ENCODE measurements at places on chromosomes 5 and 9. TPM values are rescaled to one million over a fixed set of nuclear protein-coding genes. Genes with fewer than 3 reads are reported as not detected.

TOMM5 gene
- 125 TPM for polyA plus RNA-seq

BAAT gene
- 0.13 TPM for polyA plus RNA-seq

PIP5K1B gene
- 8.5 TPM for polyA plus RNA-seq

PCDHB15 gene
- polyA plus RNA-seq, result 17.0 TPM

PBX3 gene
- polyA plus RNA-seq, result 26.9 TPM

- no peak for DNase-seq
These were observed 36.4 kb downstream of the LARP1 start for GRCh38 chr5:154791535-154791934.

DNA sequence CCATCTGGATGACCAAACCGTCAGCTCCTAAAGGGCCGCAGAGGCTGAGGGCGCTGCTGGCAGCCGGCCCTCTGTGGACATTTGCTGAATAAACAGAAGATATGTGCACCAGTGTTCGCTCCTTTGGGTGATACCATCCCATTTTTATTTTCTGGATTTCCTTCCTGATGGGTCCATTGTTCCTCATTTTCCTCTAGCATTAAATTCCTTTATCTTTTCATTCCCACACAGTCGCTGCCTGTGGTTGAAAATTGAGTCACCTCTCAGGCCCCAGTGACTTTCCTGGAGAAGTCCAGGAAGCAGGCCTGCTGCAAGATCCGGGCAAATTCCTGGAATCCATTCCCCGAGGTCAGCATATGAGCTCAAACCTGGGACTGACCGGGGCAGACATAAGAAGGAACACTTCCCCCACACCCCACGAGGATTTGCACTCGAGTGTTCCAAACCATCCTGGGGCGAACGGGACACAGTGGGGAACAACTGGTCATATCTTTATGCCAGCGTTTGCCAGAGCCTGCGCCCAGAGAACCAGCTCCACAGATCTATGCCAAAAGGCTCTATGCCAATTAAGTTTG, 86.7 kb upstream of the PCA3 start:
- no peak for DNase-seq

DNA sequence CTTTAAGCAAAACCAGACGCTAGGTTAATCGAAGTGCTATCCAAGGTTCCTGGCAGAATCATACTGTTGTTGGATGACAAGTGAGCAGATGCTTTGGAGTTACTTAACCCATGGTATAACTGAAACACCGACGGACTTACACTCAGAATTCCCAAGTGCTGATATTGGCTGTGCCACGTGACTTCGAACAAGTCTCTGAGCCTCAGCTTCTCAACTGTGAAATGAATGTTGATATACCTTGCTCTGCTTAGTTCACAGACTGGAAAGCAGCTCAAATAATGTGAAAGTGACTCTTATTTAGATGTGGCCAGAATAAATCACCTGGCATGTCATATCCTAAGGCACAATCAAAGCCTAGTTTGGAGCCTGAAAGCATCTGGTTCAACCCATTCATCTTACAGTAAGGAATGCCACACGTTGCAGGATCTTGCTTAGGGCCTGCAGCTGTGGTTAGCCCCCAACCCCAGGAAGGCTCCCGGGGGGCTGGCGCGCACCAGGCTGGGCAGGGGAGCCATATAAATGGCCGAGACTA, 759 bp downstream of the GEMIN5 start:
- no peak for DNase-seq

- no peak for DNase-seq
These were observed 13.2 kb upstream of the AQP7 start for GRCh38 chr9:33415501-33416038.

- DNase-seq, result no peak
These were observed 58.5 kb downstream of the ALDH1A1 start for GRCh38 chr9:72894342-72894741.

DNA sequence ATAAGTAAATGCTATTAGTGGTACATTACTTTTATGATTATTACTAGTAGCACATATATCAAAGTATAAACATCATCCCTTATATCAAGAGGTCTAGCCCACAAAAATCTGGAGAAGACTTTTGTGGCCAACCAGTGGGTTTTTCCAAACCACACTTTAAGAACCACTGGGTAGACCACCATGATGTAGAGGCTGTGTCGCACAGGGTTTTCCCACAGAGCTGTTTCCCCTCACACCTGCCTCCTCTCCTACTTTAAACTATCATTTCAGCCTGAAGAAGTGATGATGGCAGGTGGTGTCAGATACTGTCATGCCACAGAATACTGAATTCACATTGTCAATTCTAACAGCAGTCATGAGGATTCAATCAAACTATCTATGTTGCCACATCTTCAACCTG, 109.2 kb downstream of the FBXW11 start:
- DNase-seq, result no peak

DNA sequence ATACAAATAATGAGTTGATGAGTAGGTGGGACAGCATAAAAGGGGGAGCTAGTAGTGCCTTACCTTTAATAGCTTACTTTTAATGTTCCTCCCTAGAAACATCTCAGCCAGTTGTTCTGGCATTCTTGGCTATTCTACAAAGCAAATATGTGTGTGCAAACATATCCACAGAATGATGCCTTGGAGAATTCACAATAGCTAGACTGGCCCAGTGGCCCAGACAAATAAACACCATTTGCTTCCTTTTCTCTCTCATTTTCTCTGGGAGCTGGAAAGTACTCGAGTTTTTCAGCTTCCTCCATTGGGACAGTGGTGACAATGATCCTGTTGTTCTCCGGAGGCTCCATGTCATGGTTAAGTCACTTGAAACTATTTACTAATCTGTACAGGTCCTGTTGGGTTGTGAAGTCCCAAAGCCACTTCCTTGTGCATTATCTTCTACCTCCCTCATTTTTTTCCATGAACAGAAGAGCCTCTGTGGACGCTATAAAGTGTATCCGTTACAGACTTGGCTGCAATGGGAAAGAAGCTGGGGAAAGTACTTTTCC, 122.9 kb downstream of the DMAC1 start:
- no peak for DNase-seq

- DNase-seq, result no peak
These were observed 43.6 kb upstream of the CACNA1B start for GRCh38 chr9:137833721-137834613.

GRCh38 chr9:16521868-16522411, 348.5 kb downstream of the BNC2 start:
- DNase-seq, result peak; percentile 26

All from right renal pelvis (tissue), 4 donors.